ENCODE measurements at places on chromosomes 3 and 15. TPM values are rescaled to one million over a fixed set of nuclear protein-coding genes. Genes with fewer than 3 reads are reported as not detected.

MORC1 gene
- not detected for total RNA-seq

NRROS gene
- 1.8 TPM for total RNA-seq

RPP25 gene
- total RNA-seq, result 11.5 TPM

LTF gene
- 8.9 TPM for total RNA-seq

PRR20G gene
- not detected for total RNA-seq

GREM1 gene
- 6.5 TPM for total RNA-seq

FAM174B gene
- 51.4 TPM for total RNA-seq

CACNA2D2 gene
- 1.3 TPM for total RNA-seq

POPDC2 gene
- 0.99 TPM for total RNA-seq

ALPK3 gene
- 15.8 TPM for total RNA-seq

IGF2BP2 gene
- total RNA-seq, result 19.4 TPM

CAND2 gene
- total RNA-seq, result 3.6 TPM

ANKUB1 gene
- total RNA-seq, result not detected

CPN2 gene
- not detected for total RNA-seq

GOLGB1 gene
- total RNA-seq, result 59.0 TPM

TTLL13 gene
- not detected for total RNA-seq

HMG20A gene
- total RNA-seq, result 59.0 TPM

PTPRG gene
- total RNA-seq, result 31.6 TPM

RETNLB gene
- not detected for total RNA-seq

BTD gene
- total RNA-seq, result 8.2 TPM

IMPG2 gene
- 0.26 TPM for total RNA-seq

ADIPOQ gene
- 188 TPM for total RNA-seq

RBM15B gene
- 21.1 TPM for total RNA-seq

GPR62 gene
- total RNA-seq, result not detected

CPEB1 gene
- total RNA-seq, result 1.0 TPM

UBAP1L gene
- total RNA-seq, result 4.6 TPM

ATOSA gene
- 37.2 TPM for total RNA-seq

ACKR2 gene
- 3.3 TPM for total RNA-seq

C3orf22 gene
- not detected for total RNA-seq

SIDT1 gene
- 8.8 TPM for total RNA-seq

DCUN1D1 gene
- total RNA-seq, result 4.6 TPM

MYO5A gene
- 8.2 TPM for total RNA-seq

TMEM108 gene
- total RNA-seq, result 1.6 TPM

LRRC2 gene
- total RNA-seq, result 2.3 TPM
